ENCODE measurements at places on chromosomes 4 and X.

DNA sequence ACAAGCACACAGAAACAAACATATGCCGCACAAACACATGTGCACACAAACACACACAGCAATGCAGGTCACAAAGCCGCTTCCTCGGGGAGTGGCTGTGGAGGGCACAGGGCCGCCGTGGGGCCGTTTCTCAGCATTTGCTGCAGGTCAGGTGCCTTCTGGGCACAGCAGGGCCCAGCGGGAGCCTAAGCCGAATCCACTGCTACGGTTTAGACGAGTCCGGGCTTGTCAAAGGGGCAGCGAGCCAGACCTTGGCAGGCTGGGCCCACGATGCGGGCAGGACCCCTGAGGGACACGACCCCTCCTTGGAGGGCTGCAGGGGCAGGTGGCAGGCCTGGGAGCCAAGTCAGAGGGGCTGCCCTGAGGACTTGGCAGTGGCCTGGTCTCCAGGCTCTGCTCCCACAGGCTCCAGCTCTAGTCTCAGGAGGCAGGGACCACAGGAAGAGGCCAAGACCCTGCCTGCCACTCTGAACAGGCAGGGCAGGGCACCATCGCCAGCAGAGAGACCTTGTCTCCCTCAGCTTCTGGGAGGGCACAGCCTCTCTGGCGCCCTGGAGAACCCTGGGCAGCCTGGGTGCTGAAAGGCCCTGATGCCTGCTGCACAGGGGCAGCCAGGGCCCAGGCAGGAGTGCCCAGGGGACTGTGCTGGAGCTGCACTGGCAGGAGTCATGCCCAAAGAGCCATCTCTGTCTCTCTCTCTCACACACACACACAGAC is 5.5 kb upstream of the ATP2B3 start:
- DNase-seq, result no peak

- no peak for DNase-seq
Measured at GRCh38 chrX:31392513-31392912, 320.7 kb upstream of the FTHL17 start.

DNA sequence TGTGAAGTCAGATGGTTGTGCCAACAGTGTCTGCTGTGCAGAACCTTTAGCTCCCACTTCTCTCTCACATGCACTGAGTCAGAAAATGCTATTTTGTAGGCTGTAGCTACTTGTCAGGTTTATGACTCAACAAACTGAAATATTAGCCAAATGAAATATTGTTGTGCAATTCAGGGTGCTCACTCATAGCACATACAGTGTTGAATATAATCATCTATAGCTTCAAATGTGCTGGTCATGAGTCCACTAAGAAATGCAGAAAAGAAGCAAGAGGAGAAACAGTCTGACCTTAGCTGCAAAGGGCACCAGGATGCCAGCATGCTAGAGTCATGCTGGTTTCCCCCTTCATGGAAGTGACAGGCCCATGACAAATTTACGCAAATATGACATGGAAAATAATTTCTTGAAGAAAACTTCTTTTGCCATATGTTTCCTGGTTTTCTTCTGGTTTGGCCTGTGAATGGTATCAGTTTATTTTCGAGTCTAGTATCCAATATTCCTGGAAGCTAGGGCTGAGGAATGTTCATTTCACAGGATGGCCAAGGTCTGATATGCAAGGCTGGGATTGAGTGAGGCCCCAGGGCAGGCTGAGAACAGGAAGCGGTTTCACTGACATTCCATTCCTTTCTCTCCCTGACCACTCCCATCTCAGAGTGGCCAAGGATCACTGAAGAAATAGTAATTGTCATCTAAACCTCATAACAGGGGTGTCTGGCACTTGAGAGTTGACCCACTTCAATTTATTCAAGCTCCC is 10.3 kb upstream of the CXCL2 start:
- DNase-seq, result no peak

DNA sequence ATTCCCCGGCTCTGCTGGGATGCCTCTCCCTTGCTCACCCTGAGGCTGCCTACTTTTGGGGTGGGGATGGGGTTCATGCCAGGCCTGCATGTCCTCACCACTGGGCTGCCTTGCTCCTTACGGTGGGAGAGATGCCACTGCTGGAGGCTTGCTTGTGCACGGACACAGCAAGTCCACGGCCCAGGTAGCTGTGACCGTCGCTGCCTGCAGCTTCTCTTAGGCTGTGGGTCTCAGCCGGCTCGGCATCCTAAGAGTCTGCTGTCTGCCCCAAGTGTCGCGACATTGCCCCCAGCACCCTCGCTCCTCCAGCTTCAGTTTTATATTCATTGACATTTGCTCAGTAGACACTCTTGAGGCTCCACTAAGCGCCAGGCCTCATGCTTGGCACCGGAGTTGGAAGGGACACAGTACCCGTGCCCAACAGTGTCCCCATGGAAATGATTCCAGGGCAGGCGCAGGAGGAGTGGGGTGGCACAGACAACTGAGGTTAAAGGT is 58.3 kb downstream of the TBC1D14 start:
- no peak for DNase-seq

- DNase-seq, result no peak
Measured at GRCh38 chrX:150966235-150966634, 16.9 kb upstream of the HMGB3 start.

DNA sequence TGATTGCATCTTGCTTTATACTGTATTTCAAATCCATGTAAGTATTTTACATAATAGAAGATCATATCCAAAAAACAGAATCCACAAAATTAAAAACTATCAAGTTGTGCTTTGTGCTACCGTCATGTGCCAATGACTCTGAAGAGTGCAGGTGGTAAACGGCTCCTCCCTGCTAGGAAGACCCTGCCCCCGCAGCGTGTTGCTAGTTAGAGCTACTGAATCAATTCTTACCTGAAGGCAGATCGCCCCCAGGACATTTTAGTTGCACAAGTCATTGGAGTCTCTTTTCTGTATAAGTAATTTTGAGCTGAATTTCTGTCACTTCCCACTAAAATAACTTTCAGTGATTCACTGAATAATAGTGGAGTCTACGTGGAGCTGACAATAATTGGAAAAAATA is 599.5 kb upstream of the ZFP42 start:
- DNase-seq, result no peak

DNA sequence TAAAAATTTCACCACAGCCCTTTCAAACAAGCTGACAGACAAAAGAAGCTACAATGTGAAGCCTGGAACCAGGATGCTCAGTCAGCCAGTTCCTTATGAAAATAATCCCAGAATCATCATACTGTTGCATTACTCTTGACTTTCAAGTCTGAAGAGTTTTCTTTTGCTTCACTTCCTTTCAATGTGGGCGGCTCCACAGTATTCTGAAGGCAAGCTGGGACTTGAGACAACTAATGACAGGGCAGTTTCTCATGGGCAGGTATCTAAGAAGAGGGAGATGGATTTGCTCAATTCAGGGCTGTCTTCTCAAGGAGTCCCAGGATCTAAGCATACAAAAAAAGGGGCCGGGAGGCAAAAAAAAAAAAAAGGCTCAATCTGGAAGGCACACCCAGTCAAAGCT is 173.4 kb downstream of the PAPSS1 start:
- DNase-seq, result no peak

- DNase-seq, result no peak
Measured at GRCh38 chr4:153170407-153170806, 33.8 kb upstream of the TRIM2 start.

- no peak for DNase-seq
Measured at GRCh38 chr4:83180431-83180968, 66.0 kb upstream of the PLAC8 start.

GRCh38 chrX:103573202-103573601 is 12.1 kb upstream of the TCEAL4 start:
- DNase-seq, result no peak

GRCh38 chr4:7893539-7893938 is 46.1 kb downstream of the AFAP1 start:
- no peak for DNase-seq
